ENCODE measurements at places on chromosomes 5 and 9. TPM values are rescaled to one million over a fixed set of nuclear protein-coding genes. Genes with fewer than 3 reads are reported as not detected.

FBXW2 gene
- total RNA-seq = 66.0 TPM

C9orf85 gene
- total RNA-seq = 12.1 TPM

DNA sequence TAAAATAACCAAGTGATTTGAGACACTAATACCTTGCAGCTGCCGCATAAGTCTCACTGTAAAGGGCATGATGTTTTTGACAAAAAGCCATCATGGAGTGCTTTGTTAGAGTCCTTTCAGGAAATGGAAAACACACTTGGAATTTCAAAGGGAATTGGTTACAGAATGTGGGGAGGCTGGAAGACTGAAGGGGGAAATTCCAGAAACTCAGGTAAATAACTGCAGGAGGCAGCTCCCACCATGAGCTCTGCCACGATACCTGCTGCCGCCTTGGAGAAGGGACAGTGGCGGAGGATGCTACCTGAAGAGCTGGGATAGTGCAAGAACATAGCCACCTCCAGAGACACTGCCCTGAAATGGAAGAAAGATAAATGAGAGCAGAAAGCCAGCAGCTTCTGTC, 66.9 kb downstream of the PRKACG start:
- DNase-seq = no peak

GRCh38 chr9:107760469-107761242, 271.1 kb upstream of the KLF4 start:
- DNase-seq = no peak

CDC14B gene
- total RNA-seq = 0.27 TPM

GRCh38 chr9:112844771-112845542, 45.7 kb downstream of the SLC46A2 start:
- peak; percentile 63 for DNase-seq

Measured in OCI-LY7 (cell line).